ENCODE measurements at places on chromosomes 3 and 15.

DNA sequence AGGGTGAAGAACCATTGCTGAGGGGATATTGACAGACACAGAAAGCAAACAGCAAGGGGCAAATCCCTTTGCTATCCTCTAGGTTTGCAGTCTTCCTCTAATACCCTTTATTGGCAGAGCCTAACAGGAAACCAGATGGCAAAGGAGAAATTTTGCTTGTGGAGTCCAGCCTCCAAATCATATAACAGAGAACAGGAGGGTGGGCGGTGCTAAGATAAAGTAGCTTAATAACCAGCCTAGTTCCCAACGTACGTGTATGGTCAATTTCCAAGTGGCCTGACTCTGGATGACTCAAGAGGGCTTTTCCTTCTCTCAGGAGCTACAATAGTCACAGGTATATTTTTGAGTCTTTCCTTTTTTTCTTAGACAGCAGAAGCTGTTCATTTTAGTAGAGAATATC lies 404.5 kb downstream of the PDCD6IP start:
- H3K27me3 ChIP-seq, result no peaks in the 10 kb centered on the region
- no peaks in the 10 kb centered on the region for H3K36me3 ChIP-seq
- H3K4me1 ChIP-seq, result peaks cover 8% of the 10 kb centered on the region

DNA sequence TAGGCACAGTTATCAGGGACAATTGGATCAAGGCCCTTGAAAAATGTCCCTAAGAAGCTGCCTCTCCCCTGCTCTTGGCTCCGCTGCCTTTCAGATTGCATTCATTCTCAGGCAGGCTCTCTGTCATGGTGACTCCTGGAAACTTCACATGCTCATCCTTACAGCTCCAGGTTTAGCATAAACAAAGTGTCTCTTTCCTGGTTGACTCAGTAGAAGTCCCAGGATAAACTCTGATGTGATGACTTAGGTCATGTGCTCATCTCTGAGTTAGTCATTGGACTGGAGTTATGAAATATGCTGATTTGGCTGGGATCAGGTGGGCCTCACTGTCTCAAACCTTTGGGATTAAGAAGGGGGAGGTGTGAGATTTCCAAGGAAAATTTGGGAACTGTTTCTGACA lies 243.8 kb downstream of the ZNF621 start:
- H3K4me1 ChIP-seq, result no peaks in the 10 kb centered on the region
- H3K27ac ChIP-seq, result peak overlapping the region; percentile 65
- DNase-seq, result peak; percentile 58
- H3K27me3 ChIP-seq, result no peaks in the 10 kb centered on the region
- no peak overlapping the region for H3K4me3 ChIP-seq

GRCh38 chr3:178255315-178255714 lies 280.9 kb upstream of the KCNMB2 start:
- no peak for DNase-seq
- H3K4me1 ChIP-seq, result no peaks in the 10 kb centered on the region
- H3K4me3 ChIP-seq, result no peak overlapping the region
- H3K27me3 ChIP-seq, result no peaks in the 10 kb centered on the region
- H3K36me3 ChIP-seq, result no peaks in the 10 kb centered on the region
- H3K27ac ChIP-seq, result no peak overlapping the region

DNA sequence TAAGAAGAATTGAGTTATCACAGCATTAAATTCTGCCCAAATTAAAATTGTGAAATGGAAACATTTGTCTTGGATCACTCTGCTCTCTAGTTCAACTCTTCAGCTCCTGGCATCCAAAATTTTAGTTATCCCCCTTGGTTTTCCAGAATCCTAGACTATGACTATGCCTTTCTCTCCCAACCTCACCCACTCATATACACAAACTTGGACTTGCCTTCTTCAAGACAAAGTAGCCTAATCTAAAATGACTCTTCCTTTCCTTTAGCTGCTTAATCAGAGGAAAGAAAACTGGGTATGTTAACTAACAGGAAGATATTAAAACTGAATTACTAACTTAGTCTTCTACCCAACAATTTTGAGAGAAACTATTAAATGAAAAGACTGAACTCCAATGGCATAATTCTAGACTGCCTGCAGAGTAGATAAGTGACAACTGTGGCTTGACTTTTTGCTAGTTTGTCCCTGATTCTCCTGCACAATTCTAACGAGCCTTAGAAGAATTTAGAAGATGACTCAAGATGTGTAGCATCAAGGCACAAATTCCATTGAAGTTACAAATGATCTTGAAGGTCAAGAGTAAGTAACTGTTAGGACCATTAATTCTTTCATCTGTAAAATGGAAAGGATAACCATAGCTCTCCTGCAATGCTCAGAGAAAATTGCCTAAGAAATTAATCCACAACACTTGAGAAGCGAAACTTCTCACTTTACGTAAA lies 5.2 kb upstream of the GOLIM4 start:
- H3K27me3 ChIP-seq, result no peaks in the 10 kb centered on the region
- DNase-seq, result no peak
- H3K4me3 ChIP-seq, result no peak overlapping the region
- H3K4me1 ChIP-seq, result no peaks in the 10 kb centered on the region
- no peaks in the 10 kb centered on the region for H3K36me3 ChIP-seq

GRCh38 chr3:13440204-13440817 lies 20.2 kb upstream of the NUP210 start:
- H3K27me3 ChIP-seq, result no peaks in the 10 kb centered on the region
- H3K36me3 ChIP-seq, result no peaks in the 10 kb centered on the region
- no peak overlapping the region for H3K4me3 ChIP-seq
- no peak overlapping the region for H3K27ac ChIP-seq

DNA sequence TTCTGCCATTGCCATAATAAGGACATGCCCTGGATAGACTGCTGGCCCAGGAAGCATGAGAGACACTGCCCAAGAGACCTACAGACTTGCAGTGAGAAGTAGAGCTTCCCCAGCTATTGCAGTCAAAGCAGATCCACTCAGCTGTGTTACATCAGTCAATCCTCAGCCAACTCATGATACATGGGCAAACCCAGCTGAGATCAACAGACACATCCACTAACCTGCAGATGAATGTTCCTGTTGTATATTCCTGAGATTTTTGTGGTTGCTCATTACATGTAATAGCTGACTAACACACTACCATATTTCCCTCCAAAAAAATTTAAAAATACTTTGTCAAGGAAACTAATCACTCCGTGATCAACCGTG lies 68.6 kb downstream of the DCLK3 start:
- H3K4me1 ChIP-seq, result no peaks in the 10 kb centered on the region
- H3K27me3 ChIP-seq, result no peaks in the 10 kb centered on the region
- no peak for DNase-seq
- H3K4me3 ChIP-seq, result no peak overlapping the region
- no peaks in the 10 kb centered on the region for H3K36me3 ChIP-seq

DNA sequence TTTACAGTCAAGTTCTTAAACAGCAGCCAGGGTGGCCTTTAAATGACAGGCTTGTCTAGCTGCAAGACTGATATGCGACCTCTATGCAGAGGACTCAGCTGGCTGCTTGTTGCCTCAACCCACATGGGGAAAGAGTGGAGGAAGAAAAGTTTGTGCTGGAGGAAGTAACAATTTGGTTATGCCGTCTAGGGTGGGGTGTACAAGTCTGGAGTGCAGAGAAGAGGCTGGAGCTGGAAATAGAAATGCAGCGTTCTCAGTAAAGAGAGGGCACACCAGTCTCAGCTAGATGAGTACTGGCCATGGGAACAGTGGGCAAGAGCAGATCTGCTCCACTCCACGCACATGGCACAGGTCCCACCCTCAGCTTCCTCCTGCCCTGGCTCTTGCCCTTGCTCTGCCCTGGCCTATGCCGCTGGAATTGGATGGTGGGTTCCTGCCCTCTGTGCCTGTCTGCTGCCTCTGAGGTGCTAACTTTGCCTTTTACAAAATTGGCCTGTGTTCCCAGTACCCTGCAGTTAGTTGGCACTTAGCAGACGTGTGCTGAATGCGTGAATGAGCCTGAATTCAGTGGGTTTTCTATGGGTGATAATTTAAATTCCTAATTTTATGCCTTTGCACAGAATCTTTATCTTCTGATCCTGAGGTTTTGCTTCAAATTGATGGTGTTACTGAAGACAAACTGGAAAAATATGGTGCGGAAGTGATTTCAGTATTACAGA lies 59.7 kb upstream of the FURIN start:
- no peak for DNase-seq
- H3K36me3 ChIP-seq, result no peaks in the 10 kb centered on the region
- no peak overlapping the region for H3K27ac ChIP-seq
- peaks cover under 1% of the 10 kb centered on the region for H3K4me1 ChIP-seq

GRCh38 chr15:35886765-35887164 lies 340.8 kb upstream of the DPH6 start:
- no peaks in the 10 kb centered on the region for H3K36me3 ChIP-seq
- H3K4me3 ChIP-seq, result no peak overlapping the region
- H3K27ac ChIP-seq, result no peak overlapping the region
- no peaks in the 10 kb centered on the region for H3K4me1 ChIP-seq

DNA sequence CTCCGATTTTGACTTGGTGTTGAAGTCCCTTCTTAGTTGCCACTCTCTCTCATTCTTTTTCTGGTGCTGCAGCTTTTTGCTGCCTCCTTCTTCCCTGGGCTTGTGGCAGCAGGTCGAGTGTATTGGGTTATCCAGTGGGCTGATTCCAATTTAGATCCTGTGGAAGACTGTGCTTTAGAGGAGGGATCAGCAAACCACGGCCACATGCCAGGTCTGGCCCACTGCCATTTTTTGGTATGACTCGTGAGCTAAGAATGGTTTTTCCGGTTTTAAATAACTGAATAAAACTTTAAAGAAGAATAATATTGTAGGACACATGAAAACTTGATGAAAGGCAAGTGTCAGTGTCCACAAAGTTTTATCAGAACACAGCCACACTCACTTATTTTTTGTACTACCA lies 330.5 kb downstream of the ROBO2 start:
- no peak overlapping the region for H3K4me3 ChIP-seq
- no peak for DNase-seq
- H3K4me1 ChIP-seq, result no peaks in the 10 kb centered on the region
- no peaks in the 10 kb centered on the region for H3K27me3 ChIP-seq
- no peak overlapping the region for H3K27ac ChIP-seq

GRCh38 chr15:70741677-70742293 lies 21.6 kb downstream of the UACA start:
- H3K27ac ChIP-seq, result peak overlapping the region; percentile 55
- H3K27me3 ChIP-seq, result no peaks in the 10 kb centered on the region
- DNase-seq, result no peak
- peaks cover 13% of the 10 kb centered on the region for H3K4me1 ChIP-seq
- H3K36me3 ChIP-seq, result no peaks in the 10 kb centered on the region

DNA sequence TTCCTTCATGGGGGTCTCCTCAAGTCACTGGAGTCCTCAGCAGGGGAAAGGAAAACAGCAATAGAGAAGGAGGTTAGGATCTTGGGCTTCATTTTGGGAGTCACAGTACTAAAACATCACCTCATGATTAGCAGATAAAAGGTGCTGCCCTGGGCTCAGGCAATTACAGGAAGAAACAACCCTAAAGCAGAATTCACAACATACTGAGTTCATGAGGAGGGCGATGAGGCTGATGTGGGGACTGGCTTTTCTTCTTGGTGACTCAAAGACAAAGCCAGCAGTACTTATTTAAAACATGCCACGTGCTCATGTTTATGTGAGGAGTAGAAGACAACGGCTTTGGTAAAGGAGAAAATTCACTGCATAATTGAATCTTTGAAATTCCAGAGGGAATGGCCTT lies 822.3 kb upstream of the CFAP20DC start:
- no peaks in the 10 kb centered on the region for H3K36me3 ChIP-seq
- H3K27ac ChIP-seq, result no peak overlapping the region
- DNase-seq, result no peak
- no peaks in the 10 kb centered on the region for H3K27me3 ChIP-seq

- no peak overlapping the region for H3K4me3 ChIP-seq
- no peaks in the 10 kb centered on the region for H3K36me3 ChIP-seq
- no peaks in the 10 kb centered on the region for H3K27me3 ChIP-seq
- H3K27ac ChIP-seq, result no peak overlapping the region
These were observed 4.7 kb upstream of the CLDN1 start for GRCh38 chr3:190326930-190327329.

DNA sequence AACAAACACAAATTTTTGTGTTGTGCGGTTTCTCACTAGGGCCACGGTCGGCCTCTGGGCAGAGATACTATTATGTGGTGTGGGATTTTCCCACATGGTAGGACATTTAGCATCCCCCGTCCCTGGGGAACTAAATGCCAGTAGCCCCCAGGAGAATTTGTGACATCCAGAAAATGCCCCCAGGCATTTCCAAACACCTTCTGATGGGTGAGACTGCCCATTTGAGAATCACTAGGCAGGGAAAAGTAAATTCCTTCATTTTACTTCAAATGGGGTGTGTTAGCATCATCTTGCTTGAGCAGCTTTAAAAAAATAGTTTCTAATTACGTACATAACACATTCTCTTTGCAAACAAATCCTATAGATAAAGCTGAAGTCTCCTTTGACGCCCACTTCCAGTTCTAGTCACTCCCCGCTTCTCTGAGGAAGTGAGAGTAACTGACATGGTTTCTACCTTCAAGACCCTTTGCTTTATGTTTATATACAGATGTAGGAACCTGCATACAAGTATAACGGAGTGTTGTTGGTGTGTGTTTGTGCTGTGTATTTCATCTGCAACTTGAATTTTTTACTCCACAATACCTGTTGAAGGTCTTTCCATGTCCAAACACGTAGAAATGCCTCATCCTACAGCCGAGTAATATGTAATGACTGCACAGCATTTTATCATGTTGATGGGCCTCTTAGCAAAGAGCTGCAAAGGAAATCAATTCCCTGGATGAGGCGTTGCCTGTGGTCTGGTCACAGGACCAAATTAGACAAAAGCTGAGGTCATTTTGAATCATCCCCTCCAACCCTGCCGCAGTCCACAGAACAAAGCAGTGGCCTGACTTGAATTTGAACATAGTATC lies 31.4 kb upstream of the ZBTB38 start:
- H3K27ac ChIP-seq, result peak overlapping the region; percentile 82
- H3K27me3 ChIP-seq, result no peaks in the 10 kb centered on the region
- H3K36me3 ChIP-seq, result no peaks in the 10 kb centered on the region
- DNase-seq, result peak; percentile 47
- peaks cover 14% of the 10 kb centered on the region for H3K4me1 ChIP-seq

DNA sequence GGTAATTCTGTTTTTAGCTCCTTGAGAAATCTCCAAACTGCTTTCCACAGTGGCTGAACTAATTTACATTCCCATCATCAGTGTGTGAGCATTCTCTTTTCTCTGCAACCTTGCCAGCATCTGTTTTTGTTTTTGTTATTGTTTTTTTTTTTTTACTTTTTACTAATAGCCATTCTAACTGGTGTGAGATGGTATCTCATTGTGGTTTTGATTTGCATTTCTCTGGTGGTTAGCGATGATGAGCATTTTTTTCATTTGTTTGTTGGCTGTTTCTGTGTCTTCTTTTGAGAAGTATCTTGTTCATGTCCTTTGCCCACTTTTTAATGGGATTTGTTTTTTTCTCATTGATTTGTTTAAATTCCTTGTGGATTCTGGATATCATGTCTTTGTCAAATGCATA lies 129.7 kb upstream of the ABHD17C start:
- no peak overlapping the region for H3K4me3 ChIP-seq
- no peaks in the 10 kb centered on the region for H3K27me3 ChIP-seq
- no peak for DNase-seq
- H3K4me1 ChIP-seq, result no peaks in the 10 kb centered on the region

GRCh38 chr15:49190586-49190985 lies 20.5 kb downstream of the GALK2 start:
- H3K36me3 ChIP-seq, result no peaks in the 10 kb centered on the region
- DNase-seq, result no peak

- no peak for DNase-seq
- H3K36me3 ChIP-seq, result no peaks in the 10 kb centered on the region
- H3K27ac ChIP-seq, result no peak overlapping the region
- H3K4me3 ChIP-seq, result no peak overlapping the region
- H3K27me3 ChIP-seq, result no peaks in the 10 kb centered on the region
- no peaks in the 10 kb centered on the region for H3K4me1 ChIP-seq
These were observed 20.3 kb upstream of the HDAC11 start for GRCh38 chr3:13459605-13460340.

- no peak overlapping the region for H3K4me3 ChIP-seq
- H3K27ac ChIP-seq, result no peak overlapping the region
- H3K4me1 ChIP-seq, result no peaks in the 10 kb centered on the region
- no peaks in the 10 kb centered on the region for H3K36me3 ChIP-seq
- H3K27me3 ChIP-seq, result no peaks in the 10 kb centered on the region
- DNase-seq, result no peak
These were observed 676.0 kb downstream of the GRM7 start for GRCh38 chr3:7536921-7537320.

All from hepatocyte (in vitro differentiated cells).